ENCODE measurements at places on chromosomes 4 and X.

DNA sequence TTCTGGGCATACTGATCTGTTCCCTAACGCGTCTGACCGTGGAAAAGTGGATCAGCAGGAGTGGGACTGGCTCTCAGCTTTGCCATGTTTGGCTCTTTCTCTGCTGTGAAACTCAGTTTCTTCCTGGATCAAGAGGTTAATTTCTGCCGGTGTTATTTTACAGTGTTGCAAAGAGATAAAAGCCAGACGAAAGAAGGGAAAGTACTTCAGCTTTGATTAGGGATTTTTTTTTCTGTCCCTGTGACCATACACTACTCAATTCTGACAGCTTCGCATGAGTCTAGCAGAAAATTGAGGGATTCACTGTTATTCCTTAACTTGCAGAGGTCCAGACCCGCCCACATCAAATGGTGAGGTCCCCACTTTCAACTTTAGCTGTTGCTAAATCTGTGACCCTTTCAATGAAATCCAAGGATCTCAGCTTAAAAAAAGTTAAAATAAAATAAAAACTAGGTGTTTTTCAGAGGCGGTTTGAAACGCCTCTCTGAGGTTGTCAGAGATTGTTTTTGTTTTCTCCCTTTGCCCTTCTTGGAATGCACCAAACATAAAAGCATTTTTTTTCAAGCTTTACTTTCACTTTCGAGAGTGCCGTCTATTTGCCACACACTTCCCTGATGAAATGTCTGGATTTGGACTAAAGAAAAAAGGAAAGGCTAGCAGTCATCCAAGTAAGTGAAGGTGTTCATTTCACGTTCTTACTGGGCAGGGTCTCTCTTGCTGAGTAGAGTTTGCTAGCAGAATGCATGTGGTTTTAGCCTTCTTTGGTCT is at the start of gene TLR3:
TSS of gene TLR3 (plus strand) at position 576 of the 768 bp plus-strand sequence. CDS start 7,464 bp downstream, outside the sequence.
- DNase-seq, result peak; percentile 36

DNA sequence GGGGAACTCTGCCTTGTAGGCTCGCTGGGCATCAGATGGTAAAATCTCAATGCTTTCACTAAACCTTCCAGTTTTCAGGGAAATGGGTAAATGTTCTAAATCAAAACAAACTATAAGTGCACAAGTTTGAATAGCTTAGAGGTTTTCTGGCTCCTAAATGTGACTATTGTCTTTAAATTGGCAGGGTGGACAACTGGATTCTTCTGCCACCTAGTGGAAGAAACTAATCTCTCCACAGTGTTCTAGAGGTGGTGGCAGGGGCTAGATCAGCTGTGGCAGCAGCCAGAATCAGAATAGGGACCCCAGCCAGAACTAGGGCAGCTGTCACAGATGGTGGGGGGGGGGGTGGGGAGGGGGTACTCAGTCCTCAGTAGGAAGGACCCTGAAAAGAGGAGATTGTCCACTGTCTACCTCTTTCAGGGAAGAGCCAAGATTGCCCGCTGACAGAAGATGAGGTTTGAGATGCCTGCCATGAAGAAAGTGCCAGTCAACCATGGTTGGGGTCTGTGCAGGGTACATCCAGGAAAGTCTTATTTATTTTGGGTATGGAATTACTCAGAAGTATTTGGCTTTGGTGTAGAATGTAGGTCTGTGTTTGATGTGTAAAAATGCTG is 201.4 kb downstream of the CCNG2 start:
- peak; percentile 17 for DNase-seq

DNA sequence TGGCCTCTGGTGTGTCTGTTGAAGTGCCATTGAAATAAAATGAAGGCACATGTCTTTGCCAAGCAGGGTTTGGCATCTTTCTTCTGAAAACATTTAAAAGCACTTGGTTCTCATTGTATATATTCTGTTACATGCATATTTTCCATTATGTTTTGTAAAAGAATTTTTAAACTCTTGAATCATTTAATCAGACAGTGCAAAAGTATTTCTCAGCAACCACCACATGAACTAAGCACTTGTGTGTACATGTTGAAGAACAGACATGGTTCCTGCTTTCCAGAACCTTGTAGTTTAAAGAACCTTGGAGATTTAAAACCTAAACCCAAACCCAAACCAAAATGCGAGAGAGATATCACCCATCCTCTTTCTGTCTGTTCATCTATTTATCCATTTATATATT is 220.3 kb upstream of the GIMD1 start:
- DNase-seq, result no peak

GRCh38 chr4:89712141-89712540 is 124.8 kb downstream of the SNCA start:
- no peak for DNase-seq

DNA sequence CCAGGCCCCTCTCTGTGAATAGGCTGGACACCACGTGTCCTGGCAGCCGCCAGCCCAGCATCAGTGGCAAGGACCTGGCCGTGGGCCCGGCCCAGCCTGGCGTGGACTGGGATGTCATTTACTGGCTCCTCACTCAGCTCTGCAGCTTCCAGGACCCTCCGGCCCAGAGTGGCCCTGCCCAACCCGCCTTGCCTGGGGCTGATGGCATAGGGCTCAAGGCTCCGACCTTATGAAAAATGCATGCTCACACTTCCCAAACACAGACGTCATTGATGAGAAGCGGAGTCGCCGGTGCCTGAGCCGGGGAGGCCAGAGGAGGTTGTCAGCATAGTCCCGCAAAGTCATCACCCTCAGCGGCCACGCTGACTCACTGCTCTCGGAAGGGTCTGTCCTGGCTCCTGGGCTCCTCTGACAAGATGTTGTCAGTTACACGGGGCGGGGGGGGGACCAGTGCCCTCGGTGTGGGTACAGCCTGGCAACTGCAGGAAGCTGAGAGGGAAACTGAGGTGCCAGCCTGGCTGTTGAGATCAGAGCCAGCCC is 14.3 kb downstream of the CFAP99 start:
- no peak for DNase-seq

DNA sequence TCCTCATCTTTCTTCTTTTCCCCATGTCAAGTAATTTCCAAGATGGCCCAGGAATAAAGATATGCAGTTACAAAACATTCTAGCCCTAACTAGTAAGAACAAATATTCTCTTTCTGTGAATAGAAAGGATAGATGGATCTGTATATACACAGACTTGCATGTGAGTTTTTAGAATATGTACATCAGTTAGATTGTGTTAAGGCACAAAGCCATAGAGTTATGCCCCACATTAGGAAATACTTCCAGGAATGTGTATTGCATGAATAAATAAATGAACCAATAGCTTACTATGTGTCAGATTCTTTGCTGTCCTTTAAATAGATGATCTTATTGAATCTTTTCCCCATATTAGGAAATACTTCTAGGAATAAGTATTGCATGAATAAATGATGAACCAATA is 46.0 kb upstream of the TMPRSS11E start:
- DNase-seq, result no peak

DNA sequence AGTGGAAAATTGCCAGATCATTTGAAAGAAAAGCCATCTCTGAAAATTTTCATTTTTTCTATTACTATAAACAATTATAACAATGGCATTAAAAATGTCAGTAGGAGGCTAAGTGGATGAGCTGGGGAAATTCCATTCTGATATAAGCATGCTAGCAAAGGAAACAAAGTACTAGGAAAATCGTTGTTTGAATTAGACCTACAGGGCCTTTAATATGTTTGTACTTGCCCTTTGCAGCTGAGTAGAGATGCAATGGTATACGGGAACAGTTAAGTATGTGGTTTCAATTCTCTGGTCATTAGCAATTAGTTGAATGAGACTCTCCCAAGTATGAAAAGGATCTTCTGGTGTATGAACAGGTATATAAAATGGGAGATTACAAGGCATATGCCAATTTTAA is 452.2 kb downstream of the PCDH11X start:
- no peak for DNase-seq

- DNase-seq, result no peak
Observed at GRCh38 chr4:126012691-126013290, 698.0 kb downstream of the FAT4 start.

DNA sequence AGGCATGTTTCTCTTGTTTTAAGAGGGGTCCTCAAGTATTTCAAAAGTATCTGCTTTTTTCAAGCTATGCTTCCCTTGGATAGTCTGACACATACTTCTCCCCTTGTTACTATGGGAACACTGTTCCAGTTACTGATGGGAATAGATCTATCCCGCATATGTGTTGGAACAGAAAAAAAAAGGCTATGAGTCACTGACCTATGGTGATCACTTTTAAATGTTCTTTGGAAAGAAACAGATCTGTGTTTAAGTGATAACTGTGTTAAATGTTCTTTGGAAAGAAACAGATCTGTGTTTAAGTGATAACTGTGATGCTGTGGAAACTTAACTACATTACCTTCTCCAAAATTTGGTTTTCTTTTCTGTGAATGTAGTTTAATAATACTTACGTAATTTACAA is 303.2 kb downstream of the TEX13C start:
- no peak for DNase-seq

GRCh38 chr4:1579001-1579900 is 104.9 kb downstream of the FAM53A start:
- peak; percentile 83 for DNase-seq

GRCh38 chrX:101370888-101371504 is 15.0 kb downstream of the BTK start:
- no peak for DNase-seq

DNA sequence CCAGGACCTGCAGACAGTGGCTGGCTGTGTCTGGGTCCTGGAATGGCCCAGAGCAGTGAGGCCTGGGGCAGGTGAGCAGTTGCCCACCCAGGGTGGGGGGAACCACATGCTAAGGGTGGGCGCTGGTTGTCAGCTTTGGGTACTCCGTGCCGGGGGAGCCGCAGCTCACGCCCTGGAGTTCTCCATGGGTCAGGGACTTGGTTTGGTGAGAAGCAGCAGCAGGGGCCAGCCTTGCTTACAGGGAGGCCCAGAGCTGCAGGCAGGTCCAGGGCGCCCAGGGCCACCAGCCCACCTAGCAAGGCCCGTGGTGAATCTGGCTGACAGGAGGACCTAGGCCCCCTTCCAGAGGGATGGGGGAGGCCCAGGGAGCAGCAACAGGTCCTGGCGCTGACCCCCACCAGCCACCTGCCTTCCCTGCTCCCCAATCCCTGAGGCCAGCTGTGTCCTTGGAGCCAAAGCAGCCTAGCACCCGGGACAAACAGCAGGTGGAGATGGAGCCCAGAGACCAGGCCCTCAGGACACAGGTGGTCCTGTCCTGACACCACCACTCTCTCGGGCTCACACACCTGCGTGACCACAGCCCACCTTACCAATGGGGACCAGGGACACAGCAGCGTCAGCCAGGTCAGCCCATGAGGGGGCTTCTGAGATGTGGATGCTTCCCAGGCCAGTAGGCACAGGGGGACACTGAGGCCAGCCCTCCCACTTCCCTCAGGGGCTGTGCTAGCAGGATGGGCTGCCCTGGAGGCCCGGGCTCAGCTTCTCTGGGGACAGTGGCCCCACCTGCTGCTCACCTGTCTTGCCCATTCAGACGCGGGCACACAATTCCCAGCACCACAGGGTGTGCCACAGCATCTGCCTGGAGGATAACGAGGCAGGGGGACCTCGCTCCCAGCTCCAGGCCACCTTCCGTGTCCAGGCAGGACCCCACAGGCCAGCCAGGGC is 3.5 kb downstream of the MXD4 start:
- no peak for DNase-seq

GRCh38 chr4:185872747-185873380 is 60.9 kb upstream of the SORBS2 start:
- DNase-seq, result no peak

- no peak for DNase-seq
Observed at GRCh38 chr4:7624396-7624980, 189.8 kb upstream of the PSAPL1 start.

DNA sequence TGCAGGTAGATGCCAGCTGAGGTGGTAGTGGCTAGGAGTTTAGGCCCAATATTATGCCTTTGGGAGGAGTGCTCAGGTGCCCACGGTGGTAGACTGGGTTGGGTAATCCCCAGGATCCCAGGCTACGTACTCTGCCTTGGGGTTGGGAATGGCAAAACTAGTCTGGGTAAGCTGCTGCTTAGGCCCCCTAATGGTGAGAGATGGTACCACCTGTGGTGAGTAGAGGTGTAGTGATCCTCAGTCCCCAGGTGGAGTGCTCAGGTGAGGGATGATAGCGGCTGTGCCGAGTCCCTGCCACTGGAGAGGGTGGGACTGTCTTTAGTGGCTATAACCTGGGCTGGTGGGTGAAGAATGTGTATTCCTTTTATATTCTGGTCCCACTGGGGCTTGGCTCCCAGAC is 75.2 kb downstream of the IL1RAPL2 start:
- no peak for DNase-seq

GRCh38 chr4:163600727-163601126 is 106.2 kb downstream of the TMA16 start:
- no peak for DNase-seq

DNA sequence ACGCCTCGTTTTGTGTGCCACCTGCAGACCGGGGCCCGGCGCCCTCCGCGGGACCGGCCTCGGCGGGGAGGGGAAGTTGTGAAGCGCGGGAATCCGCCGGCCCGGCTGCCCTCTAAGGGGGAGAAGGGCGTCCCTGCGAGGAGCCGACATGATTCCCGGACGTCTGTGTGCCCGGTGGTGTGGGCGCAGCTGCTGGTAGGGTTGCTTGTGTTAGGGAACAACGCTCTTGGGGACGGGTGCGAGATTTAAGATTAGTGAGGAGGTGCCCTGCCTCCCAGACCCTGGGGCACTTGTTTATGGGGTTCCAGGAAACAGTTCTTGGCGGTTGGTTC is 627 bp downstream of the CDKN2AIP start:
- no peak for DNase-seq

DNA sequence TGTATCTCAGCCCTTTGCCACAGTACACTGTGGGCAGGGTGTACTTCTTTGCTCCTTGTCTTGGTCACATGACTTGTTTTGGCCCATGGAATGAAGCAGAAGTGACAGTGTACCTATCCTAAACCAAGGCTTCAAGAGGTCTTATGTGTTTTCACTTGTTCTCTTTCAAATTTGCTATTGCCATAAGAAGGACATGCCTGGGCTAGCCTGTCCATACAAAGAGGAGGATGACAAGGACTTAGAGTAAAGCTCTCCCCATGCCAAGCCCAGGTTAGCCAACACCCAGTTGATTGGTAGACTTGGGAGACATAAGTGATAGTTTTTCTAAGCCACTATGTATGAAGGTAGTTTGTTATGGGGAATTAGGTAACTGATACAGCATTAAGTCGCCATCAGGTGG is 141.1 kb upstream of the MID1 start:
- DNase-seq, result no peak

DNA sequence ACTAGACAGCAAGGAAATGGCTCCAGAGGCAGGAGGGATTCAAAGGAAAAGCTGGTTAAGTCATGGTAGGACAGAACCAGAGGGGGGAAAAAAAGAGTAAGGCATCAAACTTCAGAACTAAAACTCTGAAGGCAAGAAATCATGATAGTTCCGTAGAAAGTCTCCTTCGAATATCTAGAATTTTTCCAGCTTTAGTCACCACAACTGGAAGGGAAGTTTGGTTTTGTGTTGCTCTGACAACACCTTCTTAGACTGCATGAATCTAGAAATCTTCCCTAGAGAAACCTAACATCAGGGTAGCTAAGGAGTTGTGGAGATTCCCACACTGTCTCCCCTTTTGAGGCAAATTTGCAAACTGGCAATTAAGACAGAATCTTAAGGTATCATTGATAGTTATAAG is 33.7 kb downstream of the AMMECR1 start:
- no peak for DNase-seq

All from CD4-positive, alpha-beta T cell treated with Interleukin-21 for 1 hour (primary cell).